Mesendoderm (in vitro differentiated cells): ENCODE measurements at places on chromosomes 3 and 15.

GRCh38 chr15:40062816-40063562, 24.0 kb upstream of the SRP14 start:
- DNase-seq: no peak

DNA sequence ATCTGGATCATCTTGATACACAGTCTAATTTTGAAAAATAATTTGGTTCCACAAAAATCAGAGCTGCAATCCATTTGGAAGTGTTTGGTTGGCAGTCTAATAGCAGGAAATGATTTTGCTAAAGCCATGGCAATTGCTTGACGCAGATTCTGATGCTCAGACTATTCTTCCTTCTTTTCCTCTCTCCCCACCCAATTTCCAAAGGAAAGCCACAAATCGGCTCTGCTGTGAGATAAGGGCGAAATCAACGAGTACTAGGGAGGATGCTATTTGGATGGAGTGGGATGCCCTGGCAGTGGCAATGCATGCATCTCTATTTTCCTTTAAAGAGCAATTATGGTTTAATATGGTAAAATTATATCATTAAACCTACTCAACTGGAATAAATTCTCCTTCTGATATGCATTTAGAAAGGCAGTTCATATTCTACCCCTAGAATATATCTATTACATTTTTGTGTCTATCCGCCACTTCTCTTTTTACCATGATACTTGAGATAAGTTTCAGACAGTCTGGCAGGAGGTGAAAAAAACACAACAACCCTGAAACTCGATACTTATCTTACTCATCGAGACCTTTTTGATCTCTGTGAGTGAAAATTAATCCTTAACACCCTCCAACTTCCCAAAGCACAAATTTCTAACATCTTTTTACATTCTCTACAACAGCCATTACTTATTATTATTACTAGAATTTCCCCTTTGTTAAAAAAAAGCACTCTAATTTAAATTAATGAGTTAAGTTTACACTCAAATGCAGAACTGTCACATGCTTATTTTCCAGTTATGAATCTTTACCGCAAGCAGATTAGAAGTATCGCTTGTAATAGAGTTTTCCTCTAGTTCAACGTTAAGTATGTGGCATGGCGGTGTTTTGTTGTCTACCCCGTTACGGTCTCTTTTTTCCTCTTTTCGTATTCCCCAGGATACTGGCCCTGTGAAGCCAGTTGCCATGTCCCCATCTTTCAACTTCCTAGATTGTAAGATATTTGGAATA, 433.3 kb downstream of the FOXP1 start:
- DNase-seq: no peak

DNA sequence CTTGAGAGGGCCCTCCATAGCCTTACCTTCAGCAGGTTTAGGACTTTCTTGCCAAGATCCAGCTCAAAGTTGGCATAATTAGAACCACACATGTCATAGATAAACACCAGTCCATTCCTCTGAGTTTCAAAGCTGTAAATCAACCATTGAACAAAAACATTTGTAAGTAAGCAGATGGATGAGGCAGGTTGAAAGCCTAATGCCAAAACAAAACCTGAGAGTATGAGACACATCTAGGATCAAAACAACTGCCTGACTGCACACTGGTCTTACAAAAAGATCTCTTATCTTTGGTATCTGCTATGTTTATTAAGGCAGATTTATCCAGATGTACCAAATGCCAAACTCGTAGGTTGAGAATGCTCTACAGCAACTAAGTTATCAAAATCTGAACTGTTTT, 61.9 kb downstream of the PTPN9 start:
- no peak for DNase-seq

DNA sequence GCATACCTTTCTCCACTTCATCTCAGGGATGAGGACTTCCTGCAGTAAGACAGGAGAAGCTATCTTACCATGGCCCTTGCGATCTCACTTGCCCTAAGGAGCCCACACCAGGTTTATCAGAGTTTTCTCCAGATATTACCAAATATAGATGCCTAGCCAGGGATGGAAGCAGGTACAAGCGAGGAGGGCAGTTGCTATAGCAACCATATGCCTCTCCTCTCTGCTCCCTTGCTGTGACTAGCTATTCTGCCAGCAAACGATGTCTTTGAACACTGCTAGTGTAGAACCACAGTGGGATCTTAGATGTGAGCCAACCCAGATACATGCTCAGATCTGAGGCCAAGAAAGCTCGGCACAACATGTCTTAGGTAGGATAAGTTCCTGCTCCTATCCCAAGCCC, 33.9 kb downstream of the GRAMD2A start:
- DNase-seq: no peak

- DNase-seq: no peak
These were observed 35.9 kb downstream of the MINAR1 start for GRCh38 chr15:79467865-79468586.

DNA sequence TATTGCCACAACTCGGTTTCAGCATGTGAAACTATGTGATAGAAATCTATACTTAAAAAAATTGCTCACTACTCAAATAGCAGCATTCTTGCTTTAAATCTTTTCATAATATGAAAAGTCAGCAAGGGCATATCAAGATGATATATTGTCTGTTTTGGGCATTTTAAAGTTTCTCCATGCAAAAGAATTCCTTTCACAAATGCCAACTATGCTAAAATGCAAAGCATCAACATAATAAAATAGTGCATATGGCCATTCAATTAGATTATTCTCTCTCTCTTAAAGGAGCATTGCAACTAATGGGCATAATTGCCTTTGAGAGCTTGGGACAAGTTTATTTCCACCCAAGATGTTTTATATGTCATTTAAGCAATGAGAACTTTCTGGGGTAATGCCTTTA, 475.1 kb downstream of the ZPLD1 start:
- DNase-seq: no peak

DNA sequence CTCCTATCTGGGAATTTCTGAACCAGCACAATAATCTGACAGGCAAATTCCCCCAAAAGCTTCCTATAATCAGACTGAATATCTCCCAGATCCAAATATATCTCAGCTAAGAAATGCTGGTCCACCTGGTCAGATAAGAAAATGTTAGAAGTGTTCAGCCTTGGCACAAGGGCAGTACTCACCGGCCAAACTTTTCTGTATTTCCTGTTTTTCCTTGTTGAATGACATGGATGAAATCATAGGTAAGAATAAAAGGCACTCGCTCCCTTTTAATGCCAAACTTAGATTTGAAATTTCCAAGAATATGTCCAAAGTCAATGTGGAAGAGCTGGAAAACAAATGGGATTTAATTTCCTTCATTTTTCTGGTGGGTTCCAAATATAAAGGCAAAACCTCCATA, 48.9 kb downstream of the FAIM start:
- DNase-seq: no peak

DNA sequence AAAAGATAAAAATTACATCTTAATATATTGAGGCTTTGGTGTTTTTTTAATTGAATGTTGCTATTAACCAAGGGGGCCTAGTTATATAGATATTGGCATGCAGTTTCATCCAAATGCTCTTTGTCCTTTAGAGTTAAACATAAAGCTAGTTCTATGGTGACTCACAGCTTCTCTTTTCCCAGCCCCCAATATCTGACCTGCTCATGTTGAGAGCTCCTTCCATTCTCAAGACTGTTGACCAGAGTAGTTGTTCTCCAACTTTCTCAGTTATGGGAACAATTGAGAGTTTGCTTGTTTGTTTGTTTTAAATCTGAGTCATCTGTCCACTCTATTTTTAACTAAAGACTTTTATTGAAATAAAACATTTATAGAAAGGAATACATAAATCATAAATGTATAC, 15.8 kb upstream of the RARB start:
- DNase-seq: no peak
